RCC 7860 (cell line): ENCODE measurements at places on chromosomes 11 and 22.

DNA sequence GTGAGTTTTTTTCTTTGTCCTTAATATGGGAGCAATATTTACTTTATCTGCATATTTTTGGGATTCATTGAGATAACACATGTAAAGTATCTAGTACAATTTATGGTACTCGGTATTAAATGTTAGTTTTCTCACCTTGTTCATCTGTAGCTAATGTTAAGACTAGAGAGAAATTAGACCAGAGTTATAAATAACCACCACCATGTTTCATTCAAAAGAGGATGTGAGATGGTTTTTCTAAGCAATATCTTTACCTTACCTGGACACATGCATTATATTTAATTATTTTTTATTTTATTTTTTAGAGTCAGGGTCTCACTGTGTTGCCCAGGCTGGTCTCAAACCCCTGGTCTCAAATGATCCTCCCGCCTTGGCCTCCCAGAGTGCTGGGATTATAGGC is 18.4 kb downstream of the ARHGAP42 start:
- DNase-seq, result no peak

GRCh38 chr11:3126207-3126865 is 38.8 kb downstream of the OSBPL5 start:
- no peak for DNase-seq

- peak; percentile 46 for DNase-seq
These were observed 1.8 kb upstream of the CARS1 start for GRCh38 chr11:3058753-3059664.

DNA sequence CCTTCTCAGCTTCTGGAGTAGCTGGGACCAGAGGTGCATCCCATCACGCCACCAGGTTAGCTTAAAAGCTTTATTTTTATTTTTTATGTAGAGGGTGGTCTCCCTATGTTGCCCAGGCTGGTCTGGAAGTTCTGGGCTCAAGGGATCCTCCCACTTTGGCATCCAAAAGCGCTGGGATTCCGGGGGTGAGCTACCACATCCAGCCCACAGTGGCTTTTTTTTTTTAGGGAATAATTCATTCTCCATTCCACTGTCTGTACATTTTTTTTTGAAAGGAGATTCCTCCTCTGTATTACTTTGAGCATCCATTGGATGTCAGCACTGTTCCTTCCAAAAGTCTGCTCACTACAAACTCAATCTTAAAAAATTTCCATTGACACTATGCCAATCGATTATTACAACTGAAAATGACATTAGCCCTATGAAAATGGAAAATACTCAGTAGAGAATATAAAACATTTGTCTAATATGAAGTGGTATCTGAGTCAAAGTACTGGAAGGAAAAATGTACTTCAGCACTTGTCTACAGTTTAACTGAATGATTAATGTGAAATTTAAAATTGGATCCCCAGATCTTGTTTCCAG is 1.3 kb upstream of the LPXN start:
- DNase-seq, result peak; percentile 22

GRCh38 chr11:76783294-76783895 is at the start of gene TSKU:
TSKU (plus strand) TSS chr11:76783356; CDS start chr11:76795617, 12,261 bp downstream.
- peak; percentile 6 for DNase-seq

DNA sequence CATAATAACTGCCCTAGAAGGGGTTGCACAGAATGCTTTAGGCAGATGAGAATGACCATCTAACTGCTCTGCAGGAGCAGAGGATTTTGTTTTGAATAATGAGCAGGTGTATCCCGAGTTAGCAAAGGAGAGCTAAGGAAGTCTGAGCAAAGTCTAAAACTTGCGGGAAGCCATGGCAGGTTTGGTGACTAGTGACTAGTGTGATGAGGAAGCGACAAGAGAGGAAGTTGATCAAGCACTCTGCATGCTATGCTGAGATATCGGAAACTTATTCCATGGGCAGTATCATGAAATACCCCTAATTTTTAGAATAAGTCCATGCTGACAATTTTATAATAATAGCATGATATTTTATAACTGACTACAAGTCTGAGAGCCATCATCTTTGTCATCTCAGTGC is 12.9 kb downstream of the OLFML1 start:
- no peak for DNase-seq

DNA sequence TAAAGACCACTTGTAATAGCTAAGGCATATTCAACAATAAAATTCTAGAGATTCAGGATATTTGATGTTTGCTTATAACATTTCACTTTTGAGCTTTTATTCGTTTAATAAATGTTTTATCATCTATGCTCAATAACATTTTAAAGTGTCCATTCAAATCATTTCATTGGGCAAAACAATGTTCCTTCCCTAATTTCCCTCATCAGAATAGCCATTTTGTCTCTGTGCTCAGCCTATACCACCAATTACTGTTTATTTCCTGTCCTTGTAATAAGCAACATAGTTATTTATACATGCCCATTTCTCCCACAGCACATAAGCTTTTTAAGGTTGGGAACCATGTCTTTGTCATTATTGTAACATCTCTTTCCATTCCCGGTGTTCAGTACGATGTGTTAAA is 1.3 kb upstream of the SC5D start:
- no peak for DNase-seq

GRCh38 chr11:100229086-100229485 is 458.0 kb upstream of the ARHGAP42 start:
- DNase-seq, result no peak

- no peak for DNase-seq
These were observed 46.9 kb downstream of the YWHAH start for GRCh38 chr22:31991102-31991839.

DNA sequence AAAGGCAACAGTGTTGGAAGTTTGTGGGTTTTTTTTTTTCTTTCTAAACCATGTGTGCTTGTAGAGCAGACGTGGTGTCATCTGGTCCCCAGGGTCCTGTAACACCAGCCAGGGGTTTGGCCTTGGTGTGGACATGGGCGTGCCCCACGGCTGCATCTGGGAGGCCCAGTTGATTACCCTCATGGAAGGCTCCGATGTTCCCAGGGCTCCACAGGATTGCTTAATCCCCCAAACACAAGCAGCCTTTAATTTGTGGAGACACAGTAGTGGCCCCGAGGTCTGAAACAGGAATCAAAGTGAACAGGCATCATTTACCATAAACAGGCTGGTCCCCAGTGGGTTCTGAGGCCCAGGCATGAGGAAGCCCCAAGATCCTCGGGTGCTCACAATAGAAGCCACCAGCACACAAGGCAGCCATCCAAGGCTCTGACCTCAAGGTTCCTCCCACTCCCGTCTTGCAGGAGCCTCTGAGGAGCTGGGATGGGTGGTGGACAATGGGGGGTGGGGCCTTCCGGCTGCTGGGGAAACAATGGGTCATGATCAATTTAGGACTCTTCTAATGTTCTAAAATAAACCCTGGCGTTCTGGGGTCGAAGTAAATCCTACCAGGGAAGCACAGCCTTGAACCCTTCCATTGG is 115.0 kb upstream of the CD82 start:
- no peak for DNase-seq

- DNase-seq, result no peak
These were observed 222.2 kb downstream of the NAV2 start for GRCh38 chr11:19934828-19935259.

GRCh38 chr11:104772806-104773241 is 125.4 kb downstream of the CASP12 start:
- DNase-seq, result peak; percentile 73

DNA sequence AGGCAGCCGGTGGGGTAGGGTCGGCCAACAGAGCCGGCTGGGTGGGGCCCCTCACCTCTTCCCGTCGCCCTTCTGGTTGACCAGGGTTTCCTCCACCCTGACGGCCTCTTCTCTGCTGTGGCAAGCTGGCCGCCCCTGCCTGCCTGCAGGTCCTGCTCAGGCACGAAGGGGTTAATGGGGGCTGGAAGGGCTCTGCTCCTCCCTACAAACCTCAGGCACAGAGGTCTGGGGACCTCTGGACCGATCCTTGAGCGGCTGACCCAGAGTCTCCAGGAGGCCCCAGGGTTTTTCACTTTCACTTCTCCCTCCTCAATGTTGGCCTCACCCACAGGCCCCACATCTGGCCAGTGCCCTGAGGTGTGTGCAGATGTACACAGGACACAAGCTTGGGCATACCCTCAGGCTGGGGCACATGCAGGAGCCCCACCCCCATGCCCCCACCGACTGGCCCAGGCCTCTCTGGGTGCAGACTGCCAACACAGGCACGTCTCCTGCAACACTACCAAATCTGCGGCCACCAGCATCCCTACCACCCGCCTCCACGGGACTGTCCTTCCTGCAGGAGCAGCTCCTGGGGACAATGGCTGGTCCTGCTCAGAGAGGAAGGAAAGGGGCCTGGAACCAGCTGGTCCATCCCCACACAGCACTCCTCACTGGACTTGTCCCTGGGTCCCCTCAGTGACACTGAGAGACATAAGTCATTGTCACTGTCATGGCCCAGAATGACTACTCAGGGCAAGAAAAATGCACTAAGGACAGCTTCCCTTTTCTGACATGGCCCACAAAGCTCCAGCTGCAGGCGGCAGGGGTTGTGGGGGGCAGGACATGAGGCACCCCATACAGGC is 3.2 kb upstream of the TBX1 start:
- no peak for DNase-seq

DNA sequence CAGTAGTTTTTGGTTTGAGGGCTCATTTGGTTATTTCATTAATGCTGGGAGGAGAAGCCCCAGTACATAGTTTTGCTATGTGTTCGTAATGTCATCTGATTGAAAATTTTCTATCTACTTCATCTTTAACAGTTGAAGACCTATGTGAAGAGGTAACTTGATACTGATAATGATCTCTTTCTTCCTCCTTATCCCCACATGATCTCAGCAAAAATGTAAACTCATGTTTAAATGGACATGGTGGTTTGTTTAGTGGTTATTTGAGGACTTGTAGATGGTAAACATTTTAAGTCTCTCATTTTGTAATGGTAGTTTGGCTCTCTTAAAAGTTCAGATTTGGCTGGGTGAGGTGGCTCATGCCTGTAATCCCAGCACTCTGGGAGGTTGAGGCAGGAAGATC is 53.7 kb upstream of the SPTBN2 start:
- DNase-seq, result no peak

- DNase-seq, result no peak
These were observed 519.4 kb downstream of the BRD1 start for GRCh38 chr22:49308300-49308699.

DNA sequence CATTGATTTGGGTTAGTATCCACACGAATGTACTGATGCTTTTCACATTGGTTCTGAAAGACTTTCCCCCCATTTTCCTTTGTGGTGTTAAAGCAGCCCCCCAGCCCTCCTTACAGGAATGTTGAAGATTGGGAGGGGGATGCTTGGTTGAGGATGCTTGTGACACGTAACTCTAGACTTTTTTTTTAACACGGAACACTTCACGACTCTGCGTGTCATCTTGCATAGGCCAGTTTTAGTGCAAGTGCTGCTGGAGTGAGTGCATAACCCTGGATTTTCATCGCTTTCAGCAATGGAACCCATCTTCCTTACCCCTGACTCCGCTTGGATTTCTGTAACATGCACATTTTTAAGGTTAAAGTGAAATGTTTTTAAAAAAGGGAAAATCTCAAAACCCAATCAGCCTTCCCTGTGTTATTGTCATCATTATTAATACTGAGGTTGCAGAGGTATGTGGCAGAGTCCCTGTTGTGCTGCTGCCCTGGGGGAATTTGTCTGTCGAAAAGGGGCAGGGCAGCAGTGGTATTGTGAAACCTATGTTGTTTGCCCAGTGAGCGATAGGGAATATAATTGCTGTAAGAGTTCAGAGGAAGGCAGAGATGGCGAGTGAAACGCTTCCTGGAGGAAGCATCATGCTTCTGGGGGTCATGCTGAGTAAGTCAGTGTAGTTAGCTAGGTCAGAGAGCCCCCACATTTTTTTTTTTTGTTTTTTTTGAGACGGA is 12.1 kb downstream of the CECR2 start:
- DNase-seq, result no peak

DNA sequence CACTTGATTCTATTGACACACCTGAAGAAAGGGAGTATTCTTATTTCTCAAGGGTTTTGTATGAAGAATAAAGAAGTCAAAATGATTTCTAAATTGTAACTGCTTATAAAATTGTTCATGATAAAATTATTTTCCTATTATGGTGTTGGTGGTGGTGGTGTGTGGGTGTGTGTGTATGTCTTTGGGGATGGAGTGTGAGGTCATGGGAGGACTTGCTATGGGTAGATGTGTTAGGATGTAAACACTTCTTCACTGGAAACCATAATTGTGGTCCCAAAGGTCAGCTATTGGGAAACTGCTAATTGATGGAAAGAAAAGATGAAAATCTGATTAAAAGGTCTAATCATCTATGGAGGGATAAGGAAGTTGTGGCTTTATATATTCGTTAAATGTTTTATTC is 5.1 kb downstream of the TRIM22 start:
- no peak for DNase-seq

- no peak for DNase-seq
These were observed 7.3 kb downstream of the PARVB start for GRCh38 chr22:44031158-44031952.

GRCh38 chr11:24132471-24132870 is 364.4 kb upstream of the LUZP2 start:
- DNase-seq, result no peak

GRCh38 chr11:123057661-123058305 is 4.2 kb downstream of the HSPA8 start:
- no peak for DNase-seq

GRCh38 chr11:134464196-134464595 is 52.2 kb upstream of the B3GAT1 start:
- no peak for DNase-seq

GRCh38 chr11:12868315-12869073 is 140.6 kb upstream of the RASSF10 start:
- DNase-seq, result peak; percentile 8

DNA sequence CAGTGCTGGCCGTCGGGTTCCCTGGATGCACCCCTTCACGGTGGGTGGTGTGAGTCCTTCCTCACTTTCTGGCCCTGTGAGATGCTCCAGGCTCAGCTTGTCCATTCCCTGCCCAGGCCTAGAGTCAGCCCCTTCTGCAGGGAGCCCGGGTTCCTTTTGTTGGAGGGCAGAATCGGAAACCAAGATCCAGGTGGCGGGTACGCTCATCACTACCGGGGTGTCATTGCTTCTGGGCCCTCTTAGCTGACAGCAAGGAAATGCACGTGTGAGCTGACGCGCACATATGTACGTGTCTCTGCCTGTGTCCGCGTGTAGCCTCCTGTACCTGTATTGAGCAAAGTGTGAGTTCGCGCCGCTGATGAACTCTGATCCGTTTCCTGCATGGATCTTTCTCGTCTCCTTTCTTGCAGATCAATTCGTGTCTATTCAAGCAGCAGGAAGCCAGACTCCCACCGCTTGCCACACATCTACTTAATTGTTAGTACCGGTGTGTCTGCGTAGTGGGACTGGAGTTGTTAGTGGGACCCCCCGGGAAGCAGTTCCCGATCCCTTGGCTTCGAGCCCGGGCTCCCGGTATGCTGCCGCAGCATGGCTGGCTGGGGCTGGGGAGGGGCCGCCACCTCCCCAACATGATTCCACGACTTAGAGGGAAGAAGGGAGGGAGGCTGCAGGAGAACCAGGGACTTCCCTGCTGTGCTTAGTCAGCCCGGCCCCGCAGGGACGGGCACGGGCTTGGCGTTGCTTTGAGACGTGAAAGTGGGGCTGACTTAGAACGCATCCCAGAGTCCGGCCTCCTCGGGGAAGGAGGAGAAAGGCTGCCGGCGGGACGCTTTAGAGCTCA is 35.9 kb upstream of the GRAMD4 start:
- no peak for DNase-seq

GRCh38 chr22:46827136-46827780 is 64.8 kb downstream of the TBC1D22A start:
- no peak for DNase-seq
